WTC11 (cell line): ENCODE measurements at places on chromosomes 3 and 15.

DNA sequence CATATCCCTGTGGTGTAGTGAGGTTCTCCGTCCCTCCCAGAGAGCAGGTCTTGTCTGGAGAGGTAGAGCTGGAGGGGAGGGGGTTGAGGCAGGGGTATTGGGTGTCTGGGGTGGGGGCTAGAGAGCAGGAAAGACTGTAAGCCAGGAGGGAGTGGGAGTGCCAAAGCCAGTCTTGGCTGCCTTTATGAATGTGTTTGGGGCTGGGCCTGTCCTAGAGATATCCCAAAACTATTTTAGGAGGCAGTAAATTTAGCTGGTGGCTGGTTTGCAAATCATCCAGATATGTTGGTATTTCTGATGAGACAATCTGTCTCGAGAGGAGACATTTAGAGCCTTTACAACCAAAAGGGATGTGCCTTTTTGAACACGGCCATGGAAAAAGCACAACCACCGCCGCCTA is 166.6 kb downstream of the TLE3 start:
- DNase-seq, result no peak

- no peak for DNase-seq
Observed at GRCh38 chr3:117763561-117763960, 1054.0 kb downstream of the TUSC7 start.

DNA sequence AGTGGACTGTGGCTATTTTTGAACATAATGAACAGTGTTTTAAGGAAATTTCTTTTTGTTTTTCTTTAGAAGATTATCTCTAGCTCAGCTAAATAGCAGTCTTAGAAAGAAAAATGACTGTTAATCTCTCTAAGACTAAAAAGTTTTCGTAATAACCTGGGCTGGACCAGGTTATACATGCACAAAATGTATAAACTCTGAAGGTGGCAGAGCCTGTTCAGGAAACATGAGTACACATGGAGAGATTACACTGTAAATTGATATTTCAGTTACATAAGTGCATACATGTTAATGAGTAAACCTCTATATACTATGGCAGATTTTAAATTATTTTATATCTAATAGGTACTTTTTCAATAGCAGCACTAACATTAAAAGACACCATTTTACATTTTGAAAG is 258.2 kb upstream of the CFAP20DC start:
- DNase-seq, result no peak

DNA sequence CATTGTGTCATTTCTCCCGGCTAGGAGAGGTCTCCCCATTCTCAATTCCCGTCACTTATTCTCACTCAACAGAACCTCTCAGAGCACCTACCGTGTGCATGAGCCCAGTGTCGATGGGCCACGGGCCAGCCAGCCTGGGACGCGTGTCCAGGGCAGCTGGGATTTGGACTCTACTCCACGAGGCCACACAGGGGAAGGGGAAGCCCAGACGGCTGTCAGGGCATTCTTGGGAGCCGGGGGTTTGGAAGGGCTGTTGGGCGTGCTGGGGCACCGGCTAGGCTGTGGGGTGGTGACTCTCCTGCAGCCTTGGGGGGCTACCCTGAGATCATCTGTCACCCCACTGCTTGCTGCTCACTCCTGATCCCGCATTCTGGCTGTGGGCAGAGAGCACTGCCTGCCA is 41.7 kb upstream of the PCSK6 start:
- no peak for DNase-seq

DNA sequence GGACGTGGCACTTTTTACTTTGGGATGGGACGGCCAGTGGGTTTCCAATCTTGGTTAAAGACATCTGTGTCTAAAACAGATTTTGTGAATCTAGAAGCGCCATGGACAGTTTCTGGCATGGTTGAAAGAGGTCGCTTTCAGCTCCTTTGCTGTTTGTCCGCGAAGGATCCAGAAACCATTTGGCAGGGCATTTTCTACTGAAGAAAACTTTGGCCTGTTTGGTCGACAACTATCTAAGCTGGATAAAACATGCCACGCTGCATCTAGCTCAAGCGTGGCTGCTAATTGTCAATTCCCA is 730 bp upstream of the RORA start:
- DNase-seq, result no peak

- DNase-seq, result no peak
Observed at GRCh38 chr15:81887912-81888311, 157.9 kb downstream of the MEX3B start.

GRCh38 chr3:70383360-70383831 is 71.0 kb upstream of the MDFIC2 start:
- no peak for DNase-seq

GRCh38 chr3:43104660-43105595 is 951 bp downstream of the POMGNT2 start:
- no peak for DNase-seq

DNA sequence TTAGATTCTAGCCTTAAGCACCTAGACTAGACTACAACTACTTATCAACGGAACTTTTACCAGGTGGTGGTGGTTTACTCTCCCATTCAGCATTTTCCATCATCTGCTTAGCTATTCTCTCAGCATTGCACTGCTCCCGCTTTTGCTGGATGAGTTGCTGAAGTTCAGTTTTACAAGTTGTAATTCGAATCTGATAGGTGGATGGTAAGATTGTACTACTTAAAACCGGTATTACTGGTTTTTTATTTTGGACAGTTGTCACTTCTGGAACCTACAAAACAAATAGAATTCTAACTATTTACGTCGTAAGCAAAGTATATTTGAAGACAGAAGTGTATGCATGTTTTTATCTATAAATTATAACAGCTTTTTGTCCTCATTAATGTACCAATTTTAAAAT is 41.1 kb downstream of the PIK3R4 start:
- DNase-seq, result no peak

- DNase-seq, result no peak
Observed at GRCh38 chr3:57998366-57999283, 9.6 kb upstream of the FLNB start.

DNA sequence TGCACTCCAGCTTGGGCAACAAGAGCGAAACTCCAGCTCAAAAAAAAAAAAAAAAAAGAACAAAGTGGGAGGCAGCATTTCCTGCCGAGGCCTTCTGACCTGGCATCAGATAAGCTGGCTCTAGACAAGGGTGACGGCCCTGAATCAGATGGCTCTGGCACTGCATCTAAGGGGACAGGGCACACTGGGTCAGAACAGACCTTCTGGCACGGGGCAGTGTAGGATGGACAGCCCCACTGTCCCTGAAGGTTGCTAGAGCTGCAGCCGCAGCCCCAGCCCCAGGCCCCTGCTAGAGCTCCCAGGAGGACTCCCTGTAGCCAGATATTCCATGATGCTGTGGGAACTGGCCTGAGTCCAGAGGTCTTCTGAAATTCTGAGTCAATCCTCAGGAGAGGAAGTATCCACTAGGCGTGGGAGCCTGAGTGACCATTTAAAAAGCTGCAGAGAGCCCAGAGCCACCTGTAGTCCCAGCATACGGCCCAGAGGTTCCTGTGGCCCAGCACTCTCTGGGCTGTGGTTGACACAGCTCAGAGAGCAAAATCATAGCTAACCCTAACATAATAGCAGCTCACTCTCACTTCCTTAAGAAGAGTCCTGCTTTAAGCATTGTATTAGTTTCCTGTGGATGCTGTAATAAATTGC is 69.2 kb upstream of the MFGE8 start:
- DNase-seq, result no peak

GRCh38 chr3:132785292-132785691 is 63.1 kb upstream of the NPHP3 start:
- DNase-seq, result no peak

DNA sequence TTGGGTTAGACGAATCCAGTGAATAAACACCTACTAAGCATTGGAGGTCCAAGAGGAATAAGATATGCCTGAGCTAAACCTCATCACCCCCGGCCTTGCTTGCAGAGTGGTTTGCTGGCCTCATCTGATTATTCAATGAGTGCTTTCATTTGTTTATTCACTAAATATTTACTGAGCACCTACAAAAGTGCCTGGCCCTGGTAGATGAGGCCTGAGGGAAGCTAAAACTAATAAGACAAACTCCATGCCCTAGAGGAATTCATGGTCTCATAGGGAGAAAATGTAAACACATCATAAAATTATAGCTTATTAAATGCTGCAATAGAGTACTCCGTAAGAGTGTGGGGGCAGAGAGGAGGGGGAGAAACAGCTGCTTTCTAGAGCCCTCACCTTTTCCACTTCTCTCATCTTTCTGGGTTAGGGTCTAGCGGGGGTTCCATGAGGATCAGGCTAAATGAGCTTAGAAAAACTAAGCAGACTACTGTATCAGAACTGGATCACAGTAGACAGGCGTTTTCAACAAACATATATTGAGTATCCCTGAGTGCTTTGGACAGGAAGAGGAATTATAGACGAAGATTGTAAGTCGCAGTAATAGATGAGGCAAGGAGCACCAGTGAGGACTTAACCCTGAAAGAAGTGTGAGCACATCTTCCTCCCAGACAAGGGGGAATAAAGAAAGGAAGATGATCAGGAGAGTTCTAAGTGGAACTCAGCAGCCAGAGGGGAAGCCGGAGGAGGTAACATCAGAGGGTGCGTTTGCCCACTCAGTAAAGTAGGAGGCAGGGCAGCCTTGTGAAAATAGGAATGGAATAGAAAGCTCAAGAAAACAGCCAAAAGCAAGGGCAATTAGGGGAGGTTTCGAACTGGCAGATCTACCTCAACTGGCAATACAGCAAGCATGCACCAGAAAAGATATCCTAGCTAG is 31.5 kb upstream of the LAMP3 start:
- DNase-seq, result no peak

GRCh38 chr3:40102182-40102581 is 207.3 kb upstream of the EIF1B start:
- no peak for DNase-seq

- no peak for DNase-seq
Observed at GRCh38 chr15:70741107-70741531, 22.2 kb downstream of the UACA start.

- no peak for DNase-seq
Observed at GRCh38 chr3:190443257-190443656, 6.4 kb downstream of the TMEM207 start.

- DNase-seq, result no peak
Observed at GRCh38 chr15:36313736-36314280, 265.6 kb upstream of the CDIN1 start.

- no peak for DNase-seq
Observed at GRCh38 chr3:117728226-117728625, 1018.6 kb downstream of the TUSC7 start.

- DNase-seq, result no peak
Observed at GRCh38 chr3:115785782-115786181, 162.5 kb downstream of the GAP43 start.

GRCh38 chr3:181076558-181076957 is 87.0 kb upstream of the DNAJC19 start:
- no peak for DNase-seq

DNA sequence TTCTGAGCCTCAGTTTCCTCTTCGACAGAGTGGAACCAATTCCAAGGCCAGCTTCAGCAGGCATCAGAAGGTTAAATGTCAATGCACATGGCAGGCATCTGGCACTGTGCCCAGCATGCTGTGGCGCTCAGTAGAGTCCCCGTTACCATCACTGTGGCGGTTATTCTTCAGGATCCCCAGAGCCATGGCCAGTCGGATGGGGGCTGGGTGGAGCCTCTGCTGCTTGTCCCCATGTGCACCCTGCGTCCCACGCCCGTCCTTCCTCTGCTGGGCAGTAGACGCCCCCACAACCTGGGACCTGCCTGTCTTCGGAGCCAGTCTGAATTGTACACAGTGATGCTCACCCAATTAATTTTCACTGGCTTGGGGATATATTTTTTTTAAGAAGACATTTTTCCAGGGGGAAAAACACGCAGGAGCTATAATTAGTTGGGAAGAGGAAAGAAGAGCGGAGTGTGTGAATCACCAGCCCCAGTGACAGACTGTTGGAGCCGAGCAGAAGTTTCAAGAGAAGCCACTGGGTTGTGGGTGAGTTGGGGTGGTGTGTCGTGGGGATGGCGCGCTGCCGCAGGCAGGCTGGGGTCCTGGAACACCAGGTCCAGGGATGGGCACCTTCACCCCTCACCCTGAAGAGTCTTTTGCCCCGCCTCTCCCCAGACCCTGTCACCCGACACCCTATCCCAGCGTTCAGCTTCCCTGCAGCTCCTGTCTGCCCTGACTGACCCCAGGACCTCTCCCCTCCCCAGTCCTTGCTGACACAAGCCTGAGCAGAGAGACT is 26.8 kb upstream of the RPL29 start:
- no peak for DNase-seq

GRCh38 chr3:153722157-153722556 is 399.0 kb upstream of the ARHGEF26 start:
- no peak for DNase-seq

DNA sequence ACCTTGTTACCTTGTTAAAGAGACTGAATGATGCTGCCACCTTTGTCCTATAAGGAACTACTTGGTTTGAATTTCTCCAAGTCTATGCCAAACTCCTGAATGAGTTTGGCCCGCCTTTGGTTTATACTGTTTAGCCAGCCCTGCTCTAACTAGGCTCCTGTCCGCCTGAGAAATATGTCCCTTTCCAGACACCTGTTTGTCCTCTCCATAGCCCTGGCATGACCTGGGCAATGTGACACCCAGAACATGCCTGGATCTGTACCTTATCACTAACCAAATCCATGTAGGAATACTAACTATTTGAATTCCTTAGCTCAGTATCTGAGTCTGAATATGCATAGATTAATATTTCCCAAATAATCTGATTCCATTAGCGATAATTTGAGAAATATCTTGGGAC is 24.4 kb upstream of the TMC3 start:
- DNase-seq, result no peak

DNA sequence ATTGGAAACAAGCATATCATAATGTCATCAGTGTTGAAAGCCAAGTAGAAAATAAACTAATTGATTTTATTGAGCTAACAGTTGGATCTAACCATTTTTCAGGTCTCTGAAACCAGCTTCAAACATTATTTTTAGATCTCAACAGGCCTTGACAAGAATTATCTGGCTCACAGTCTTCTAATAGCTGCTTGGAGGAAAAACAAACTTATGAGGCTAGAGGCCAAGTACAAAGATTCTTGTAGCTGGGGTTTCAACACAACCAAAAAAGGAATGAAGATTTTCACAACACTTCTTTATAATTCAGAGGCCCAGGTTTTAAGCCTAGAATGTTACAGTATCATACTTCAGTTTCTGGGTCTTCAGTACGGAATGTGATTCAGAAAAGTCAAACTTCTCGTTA is 3.7 kb downstream of the SETMAR start:
- no peak for DNase-seq

- no peak for DNase-seq
Observed at GRCh38 chr15:70625438-70625837, 137.9 kb downstream of the UACA start.

DNA sequence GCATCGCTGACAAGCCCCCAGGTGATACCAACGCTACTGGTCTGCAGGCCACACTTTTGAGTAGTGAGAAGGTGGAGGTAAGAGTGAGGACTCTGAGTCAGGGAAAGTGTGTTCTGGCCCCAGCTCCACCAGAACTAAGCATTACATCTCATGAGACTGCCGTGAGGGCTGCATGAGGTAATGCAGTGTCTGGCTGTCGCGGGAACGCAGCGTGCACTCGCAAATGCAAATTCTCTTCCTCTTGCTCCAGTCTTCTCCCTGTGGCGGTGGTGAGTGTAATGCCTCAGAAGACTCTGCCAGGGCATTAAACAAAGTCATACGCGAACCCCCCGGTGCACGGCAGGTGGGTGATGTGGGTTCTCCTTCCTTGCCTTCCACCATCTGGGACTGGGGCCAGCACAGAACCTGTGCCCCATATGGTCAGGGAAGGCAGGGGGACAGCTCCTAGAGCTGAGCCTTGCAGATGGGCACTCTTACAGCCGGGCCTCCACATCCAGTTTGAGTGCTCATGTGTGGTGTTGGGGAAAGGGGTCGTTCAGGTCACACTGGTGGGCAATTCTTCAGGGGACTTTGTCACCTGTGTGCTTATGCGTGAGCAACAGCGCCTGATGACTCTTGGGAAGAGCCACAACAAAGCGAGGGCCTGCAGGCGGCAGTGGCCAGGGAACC is 175.8 kb downstream of the XXYLT1 start:
- DNase-seq, result no peak

GRCh38 chr3:354432-354831 is 157.9 kb downstream of the CHL1 start:
- no peak for DNase-seq
